T-helper 17 cell (primary cell): ENCODE measurements at places on chromosomes 12 and 14.

GRCh38 chr14:77421201-77421600 lies 2.1 kb downstream of the NOXRED1 start:
- peaks cover 11% of the 10 kb centered on the region for H3K36me3 ChIP-seq
- H3K4me1 ChIP-seq: no peaks in the 10 kb centered on the region
- no peak for DNase-seq
- H3K27ac ChIP-seq: no peak overlapping the region

DNA sequence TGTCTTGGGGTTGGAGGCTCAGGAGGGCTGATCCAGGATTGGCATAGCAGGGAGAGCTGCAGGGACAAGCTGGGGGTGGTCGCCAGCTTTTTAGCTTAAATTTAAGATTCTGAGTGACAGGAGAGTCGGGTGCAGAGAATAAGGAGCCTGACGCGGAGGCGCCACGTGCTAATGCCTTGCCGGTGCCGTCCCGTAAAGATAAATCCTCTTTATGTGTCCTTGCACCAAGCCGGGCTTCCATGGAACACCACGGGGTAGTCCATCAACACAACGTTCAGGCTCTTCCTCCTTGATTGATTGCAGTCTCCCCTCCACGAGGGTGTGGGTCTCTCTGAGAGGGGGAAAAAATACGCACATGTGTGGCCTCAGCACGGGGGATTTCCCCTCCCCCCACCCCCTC lies 3.9 kb downstream of the DLK1 start:
- DNase-seq: no peak
- H3K4me3 ChIP-seq: no peak overlapping the region
- peaks cover 56% of the 10 kb centered on the region for H3K27me3 ChIP-seq
- H3K36me3 ChIP-seq: peaks cover 5% of the 10 kb centered on the region

GRCh38 chr14:106850913-106851825 lies 1324.8 kb downstream of the TMEM121 start:
- H3K27ac ChIP-seq: no peak overlapping the region
- peak overlapping the region; percentile 47 for H3K4me3 ChIP-seq
- no peak for DNase-seq
- peaks cover 12% of the 10 kb centered on the region for H3K4me1 ChIP-seq

- no peak for DNase-seq
- H3K36me3 ChIP-seq: no peaks in the 10 kb centered on the region
- H3K27ac ChIP-seq: no peak overlapping the region
- H3K4me1 ChIP-seq: peaks cover 25% of the 10 kb centered on the region
- no peak overlapping the region for H3K4me3 ChIP-seq
- no peaks in the 10 kb centered on the region for H3K27me3 ChIP-seq
These were observed 38.6 kb downstream of the CCDC85C start for GRCh38 chr14:99565383-99565782.

GRCh38 chr14:105737504-105738246 lies 211.3 kb downstream of the TMEM121 start:
- no peak overlapping the region for H3K27ac ChIP-seq
- H3K36me3 ChIP-seq: no peaks in the 10 kb centered on the region
- DNase-seq: no peak
- H3K4me1 ChIP-seq: no peaks in the 10 kb centered on the region
- peaks cover 6% of the 10 kb centered on the region for H3K27me3 ChIP-seq

DNA sequence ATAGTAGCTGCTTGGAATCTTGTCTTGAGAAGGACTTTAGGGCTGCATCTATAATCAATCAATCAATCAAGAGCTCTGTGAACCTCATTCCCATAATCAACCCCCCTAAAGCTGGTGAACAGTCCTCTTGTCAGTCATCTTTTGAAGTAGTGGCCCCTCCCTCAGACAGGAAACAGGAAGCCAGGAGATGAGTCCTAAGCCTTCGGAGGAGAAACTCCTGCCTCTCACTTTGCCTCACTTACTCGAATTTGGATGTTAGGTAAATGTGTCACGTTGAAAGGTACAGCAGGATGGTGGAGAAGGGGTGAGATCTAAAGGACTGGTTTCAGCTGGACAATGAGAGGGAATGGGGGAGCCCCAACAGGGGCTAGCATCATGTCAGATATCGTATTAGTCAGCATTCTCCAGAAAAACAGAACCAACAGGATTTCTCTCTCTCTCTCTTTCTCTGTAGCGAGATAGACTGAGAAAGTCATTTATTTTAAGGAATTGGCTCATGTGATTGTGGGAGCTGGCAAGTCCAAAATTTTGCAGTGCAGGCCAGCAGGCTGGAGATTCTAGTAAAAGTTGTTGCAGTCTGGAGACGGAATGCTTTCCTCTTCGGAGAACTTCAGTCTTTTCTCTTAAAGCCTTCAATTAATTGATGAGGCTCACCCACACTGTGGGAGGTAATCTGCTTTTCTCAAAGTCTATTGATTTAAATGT lies 144.4 kb upstream of the PWP1 start:
- peaks cover 6% of the 10 kb centered on the region for H3K36me3 ChIP-seq
- DNase-seq: no peak
- no peaks in the 10 kb centered on the region for H3K27me3 ChIP-seq
- H3K4me3 ChIP-seq: no peak overlapping the region

DNA sequence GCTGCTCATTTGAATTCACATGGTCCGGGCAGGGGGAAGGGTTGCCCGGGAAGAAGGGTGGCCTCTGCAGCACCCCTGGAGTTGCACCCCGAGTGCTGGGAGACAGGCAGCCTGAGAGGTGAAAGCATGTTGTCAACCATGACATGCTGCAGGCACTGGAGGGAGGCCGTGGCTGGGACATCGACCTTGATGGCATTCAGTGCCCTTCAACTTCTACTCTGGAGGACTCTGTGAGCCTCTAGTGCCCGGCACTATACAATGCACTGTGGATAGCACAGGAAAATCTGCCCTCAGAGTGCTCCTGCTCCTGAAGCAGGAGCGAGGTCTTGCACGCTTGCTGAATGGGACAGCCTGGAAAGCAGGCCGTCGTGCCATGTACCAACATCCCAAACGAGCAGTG lies 359.3 kb upstream of the FKBP4 start:
- no peaks in the 10 kb centered on the region for H3K4me1 ChIP-seq
- no peak overlapping the region for H3K4me3 ChIP-seq
- H3K36me3 ChIP-seq: no peaks in the 10 kb centered on the region
- peaks cover 48% of the 10 kb centered on the region for H3K27me3 ChIP-seq

- H3K27ac ChIP-seq: no peak overlapping the region
- peaks cover 9% of the 10 kb centered on the region for H3K27me3 ChIP-seq
- no peaks in the 10 kb centered on the region for H3K4me1 ChIP-seq
- no peak for DNase-seq
- no peak overlapping the region for H3K4me3 ChIP-seq
- no peaks in the 10 kb centered on the region for H3K36me3 ChIP-seq
These were observed 55.8 kb downstream of the SRRM4 start for GRCh38 chr12:119036878-119037825.

DNA sequence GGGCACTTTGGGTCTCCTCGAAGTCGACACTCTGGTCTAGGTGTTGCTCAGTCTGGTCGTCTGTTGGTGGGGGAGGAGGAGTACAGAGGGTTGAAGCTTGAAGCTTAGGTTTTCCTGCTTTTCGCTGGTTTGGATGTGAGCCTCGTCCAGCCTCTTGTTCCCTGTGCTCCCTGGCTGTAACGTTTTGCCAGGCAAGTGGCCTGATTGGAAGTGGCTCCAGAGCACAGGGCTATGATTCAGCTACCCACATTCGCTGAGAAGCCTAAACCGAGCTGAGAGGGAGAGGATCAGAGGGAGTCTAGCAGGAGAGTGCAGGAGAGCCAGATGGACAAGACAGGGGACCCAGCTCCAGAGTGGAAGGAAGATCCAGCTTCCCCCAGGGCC lies 6.1 kb downstream of the HOXC10 start:
- H3K4me3 ChIP-seq: no peak overlapping the region
- peaks cover 96% of the 10 kb centered on the region for H3K27me3 ChIP-seq
- no peak overlapping the region for H3K27ac ChIP-seq
- peaks cover 45% of the 10 kb centered on the region for H3K4me1 ChIP-seq
- H3K36me3 ChIP-seq: peaks cover 4% of the 10 kb centered on the region

GRCh38 chr12:56766535-56766934 lies 3.4 kb downstream of the HSD17B6 start:
- peaks cover 5% of the 10 kb centered on the region for H3K27me3 ChIP-seq
- H3K36me3 ChIP-seq: no peaks in the 10 kb centered on the region
- H3K4me1 ChIP-seq: peaks cover 15% of the 10 kb centered on the region
- DNase-seq: no peak
